Iris pigment epithelial cell (primary cell): ENCODE measurements at places on chromosomes 6 and 20.

- DNase-seq, result no peak
These were observed 609.3 kb downstream of the COL12A1 start for GRCh38 chr6:74596588-74596987.

GRCh38 chr6:22271081-22271480, 25.8 kb downstream of the PRL start:
- DNase-seq, result no peak

- no peak for DNase-seq
These were observed 207.3 kb downstream of the BMP7 start for GRCh38 chr20:57059055-57059596.

- DNase-seq, result no peak
These were observed 26.5 kb downstream of the PTPRK start for GRCh38 chr6:128493877-128494276.

- DNase-seq, result no peak
These were observed 23.3 kb upstream of the BCLAF1 start for GRCh38 chr6:136312975-136313374.

GRCh38 chr6:88388589-88388988, 222.4 kb upstream of the CNR1 start:
- no peak for DNase-seq
